Mammary microvascular endothelial cell (primary cell): ENCODE measurements at places on chromosomes 1 and 21. TPM values are rescaled to one million over a fixed set of nuclear protein-coding genes. Genes with fewer than 3 reads are reported as not detected.

The UMODL1 gene
- not detected in 2 replicates for total RNA-seq

The S100A1 gene
- not detected in 2 replicates for total RNA-seq

The KIF2C gene
- 40.8 and 41.4 TPM in 2 replicates for total RNA-seq

The HIPK1 gene
- 21.4 and 24.9 TPM in 2 replicates for total RNA-seq

The GOLT1A gene
- total RNA-seq, result not detected in 2 replicates

The HSF2BP gene
- 0.05 and 0.13 TPM in 2 replicates for total RNA-seq

The DENND2C gene
- 1.00 and 1.2 TPM in 2 replicates for total RNA-seq

The PRAMEF18 gene
- not detected in 2 replicates for total RNA-seq

The C1orf210 gene
- total RNA-seq, result not detected in 2 replicates

The ENAH gene
- 45.1 and 47.0 TPM in 2 replicates for total RNA-seq

The TDRKH gene
- 4.5 and 5.6 TPM in 2 replicates for total RNA-seq

The HCRTR1 gene
- total RNA-seq, result 0.13 and 0.30 TPM in 2 replicates

The CNR2 gene
- total RNA-seq, result not detected in 2 replicates

The CHAF1B gene
- total RNA-seq, result 8.5 and 9.0 TPM in 2 replicates

The BLACAT1 gene
- 0.05 and 0.07 TPM in 2 replicates for total RNA-seq

The EPHX1 gene
- 39.4 and 43.9 TPM in 2 replicates for total RNA-seq

The SORT1 gene
- total RNA-seq, result 9.2 and 9.4 TPM in 2 replicates

The RSPO1 gene
- total RNA-seq, result not detected in 2 replicates

The UBL4B gene
- total RNA-seq, result not detected in 2 replicates

The CDK18 gene
- 0.15 and 1.4 TPM in 2 replicates for total RNA-seq

The SLFNL1 gene
- total RNA-seq, result under 0.01 and 0.07 TPM in 2 replicates

The KCNA3 gene
- not detected in 2 replicates for total RNA-seq

The ZNF670 gene
- total RNA-seq, result 3.1 and 6.1 TPM in 2 replicates

The C1orf116 gene
- 0.07 TPM in 1 of 2 replicates, not detected in the other for total RNA-seq

The LCE1D gene
- total RNA-seq, result not detected in 2 replicates

The IFNLR1 gene
- 0.07 TPM in 1 of 2 replicates, not detected in the other for total RNA-seq

The DR1 gene
- 40.0 and 43.8 TPM in 2 replicates for total RNA-seq

The RNF187 gene
- 37.7 and 47.4 TPM in 2 replicates for total RNA-seq

The IFI44L gene
- total RNA-seq, result 37.1 and 38.9 TPM in 2 replicates

The ATP1A4 gene
- total RNA-seq, result not detected in 2 replicates

The DPT gene
- not detected in 2 replicates for total RNA-seq

The POU3F1 gene
- total RNA-seq, result 1.3 TPM in 1 of 2 replicates, not detected in the other

The RAP1GAP gene
- total RNA-seq, result not detected in 2 replicates

The DISP3 gene
- total RNA-seq, result 0.05 TPM in 1 of 2 replicates, not detected in the other

The CDCA8 gene
- total RNA-seq, result 31.5 and 34.0 TPM in 2 replicates

The MFSD2A gene
- 3.1 TPM in 2 replicates for total RNA-seq

The VSIG8 gene
- not detected in 2 replicates for total RNA-seq

The CFH gene
- total RNA-seq, result 3.2 and 5.6 TPM in 2 replicates

The MAP3K21 gene
- 0.39 and 0.60 TPM in 2 replicates for total RNA-seq

The KRTAP7-1 gene
- not detected in 2 replicates for total RNA-seq

The AMY1C gene
- total RNA-seq, result not detected in 2 replicates

The LRRC38 gene
- 0.40 and 0.54 TPM in 2 replicates for total RNA-seq
